Ascending aorta (tissue), 2 donors: ENCODE measurements at places on chromosomes 4 and X. TPM values are rescaled to one million over a fixed set of nuclear protein-coding genes. Genes with fewer than 3 reads are reported as not detected.

ADH6 gene
- not detected for total RNA-seq

ADAM29 gene
- total RNA-seq = not detected

OTUD6A gene
- not detected for total RNA-seq

ZNF330 gene
- total RNA-seq = 7.9 TPM

CYBB gene
- 19.7 TPM for total RNA-seq

GIMD1 gene
- total RNA-seq = not detected

HGFAC gene
- total RNA-seq = 2.2 TPM

MPP1 gene
- total RNA-seq = 65.3 TPM

FHDC1 gene
- 0.75 TPM for total RNA-seq

DMD gene
- 40.0 TPM for total RNA-seq

KLHL5 gene
- 0.75 TPM for total RNA-seq

FAT1 gene
- 52.9 TPM for total RNA-seq

ELK1 gene
- 146 TPM for total RNA-seq

PRKX gene
- total RNA-seq = 9.2 TPM

SLC4A4 gene
- 0.32 TPM for total RNA-seq

ADGRG2 gene
- total RNA-seq = 4.3 TPM

PTCHD1 gene
- total RNA-seq = 2.8 TPM

SULT1E1 gene
- not detected for total RNA-seq

FGB gene
- 37.0 TPM for total RNA-seq

HDX gene
- total RNA-seq = 5.3 TPM

POF1B gene
- 0.21 TPM for total RNA-seq

CPLX1 gene
- total RNA-seq = 1.1 TPM

KANTR gene
- 5.0 TPM for total RNA-seq

BEND4 gene
- not detected for total RNA-seq

USP53 gene
- 75.4 TPM for total RNA-seq

ADH1A gene
- total RNA-seq = not detected

WWC2 gene
- total RNA-seq = 3.8 TPM

DKK2 gene
- 10.3 TPM for total RNA-seq

P2RY10 gene
- total RNA-seq = not detected

ZCCHC13 gene
- not detected for total RNA-seq

SULT1B1 gene
- 0.96 TPM for total RNA-seq

INTS6L gene
- total RNA-seq = 11.9 TPM

STATH gene
- not detected for total RNA-seq

ABLIM2 gene
- total RNA-seq = 30.8 TPM

VSIG4 gene
- total RNA-seq = 157 TPM

PCDH7 gene
- total RNA-seq = 127 TPM

PAGE2B gene
- total RNA-seq = not detected

GAGE2A gene
- not detected for total RNA-seq

SGMS2 gene
- total RNA-seq = 333 TPM

MTNR1A gene
- not detected for total RNA-seq

FDCSP gene
- total RNA-seq = not detected

CACNA1F gene
- not detected for total RNA-seq
